Purkinje cell (primary cell): ENCODE measurements at places on chromosomes 12 and 14. TPM values are rescaled to one million over a fixed set of nuclear protein-coding genes. Genes with fewer than 3 reads are reported as not detected.

The PROX2 gene
- polyA plus RNA-seq: 0.18 TPM in 1 of 2 replicates, not detected in the other

The CLEC12A gene
- not detected in 2 replicates for polyA plus RNA-seq

The KLRK1 gene
- not detected in 2 replicates for polyA plus RNA-seq

The ADAM21 gene
- polyA plus RNA-seq: 1.1 and 2.4 TPM in 2 replicates

The PRB2 gene
- not detected in 2 replicates for polyA plus RNA-seq

The CLEC4E gene
- polyA plus RNA-seq: not detected in 2 replicates

The SLCO1B1 gene
- polyA plus RNA-seq: not detected in 2 replicates

The TCL1B gene
- polyA plus RNA-seq: not detected in 2 replicates

The SOAT2 gene
- polyA plus RNA-seq: not detected in 2 replicates

The LRFN5 gene
- 36.8 and 39.3 TPM in 2 replicates for polyA plus RNA-seq

The TAS2R31 gene
- polyA plus RNA-seq: not detected in 2 replicates

The AGAP2 gene
- polyA plus RNA-seq: 0.48 and 1.8 TPM in 2 replicates

The MYO1A gene
- polyA plus RNA-seq: not detected in 2 replicates

The SYNE3 gene
- 0.97 and 1.6 TPM in 2 replicates for polyA plus RNA-seq

The TAS2R7 gene
- polyA plus RNA-seq: 0.30 TPM in 1 of 2 replicates, not detected in the other

The RNASE3 gene
- 2.3 TPM in 1 of 2 replicates, not detected in the other for polyA plus RNA-seq

The GARIN6 gene
- polyA plus RNA-seq: 0.91 and 2.3 TPM in 2 replicates

The TROAP gene
- not detected in 2 replicates for polyA plus RNA-seq

The RASSF3 gene
- polyA plus RNA-seq: 0.98 and 1.4 TPM in 2 replicates

The PLA2G1B gene
- polyA plus RNA-seq: not detected in 2 replicates
